ENCODE measurements at places on chromosomes 7 and 10. TPM values are rescaled to one million over a fixed set of nuclear protein-coding genes. Genes with fewer than 3 reads are reported as not detected.

SPDYE11 gene
- not detected for total RNA-seq

NUP42 gene
- 38.2 TPM for total RNA-seq

NRBF2 gene
- total RNA-seq: 24.8 TPM

ARID5B gene
- total RNA-seq: 29.0 TPM

- no peak overlapping the region for H3K4me3 ChIP-seq
- no peak for DNase-seq
- H3K36me3 ChIP-seq: no peaks in the 10 kb centered on the region
- no peaks in the 10 kb centered on the region for H3K27me3 ChIP-seq
These were observed 56.0 kb downstream of the MKLN1 start for GRCh38 chr7:131383417-131384285.

PNLIPRP2 gene
- not detected for total RNA-seq

- no peaks in the 10 kb centered on the region for H3K36me3 ChIP-seq
- no peak overlapping the region for H3K27ac ChIP-seq
- no peak overlapping the region for H3K4me3 ChIP-seq
- no peaks in the 10 kb centered on the region for H3K27me3 ChIP-seq
- DNase-seq: no peak
- no peaks in the 10 kb centered on the region for H3K4me1 ChIP-seq
These were observed 21.3 kb downstream of the SRPK2 start for GRCh38 chr7:105367458-105367857.

SPAM1 gene
- total RNA-seq: not detected

DNA sequence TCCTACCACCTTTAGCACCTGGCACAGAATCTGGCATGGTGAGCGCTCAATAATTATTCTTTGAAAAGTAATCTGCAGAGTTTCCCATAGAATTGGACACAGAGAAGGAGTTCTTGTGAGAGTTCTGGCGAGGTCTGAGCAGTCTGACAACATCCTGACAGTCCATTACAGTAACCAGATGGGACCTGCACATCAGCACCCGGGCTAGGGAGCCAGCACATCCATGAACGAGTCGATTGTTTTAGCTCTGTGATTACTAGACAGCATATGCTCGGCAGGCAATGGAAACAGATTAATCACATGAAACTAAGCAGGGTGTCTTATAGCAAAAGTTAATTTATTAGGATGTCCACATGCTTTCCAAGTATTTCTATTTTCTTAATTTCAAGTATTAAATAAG is 96.7 kb downstream of the SEMA3D start:
- no peak overlapping the region for H3K4me3 ChIP-seq
- H3K36me3 ChIP-seq: no peaks in the 10 kb centered on the region
- no peak overlapping the region for H3K27ac ChIP-seq
- no peaks in the 10 kb centered on the region for H3K27me3 ChIP-seq
- peaks cover 55% of the 10 kb centered on the region for H3K4me1 ChIP-seq

ATP6V0A4 gene
- total RNA-seq: not detected

- H3K27me3 ChIP-seq: no peaks in the 10 kb centered on the region
- H3K27ac ChIP-seq: no peak overlapping the region
- no peak for DNase-seq
- peaks cover 39% of the 10 kb centered on the region for H3K4me1 ChIP-seq
- H3K4me3 ChIP-seq: peak overlapping the region; percentile 64
- H3K36me3 ChIP-seq: no peaks in the 10 kb centered on the region
These were observed 95.8 kb upstream of the AGBL3 start for GRCh38 chr7:134890246-134891240.

DNA sequence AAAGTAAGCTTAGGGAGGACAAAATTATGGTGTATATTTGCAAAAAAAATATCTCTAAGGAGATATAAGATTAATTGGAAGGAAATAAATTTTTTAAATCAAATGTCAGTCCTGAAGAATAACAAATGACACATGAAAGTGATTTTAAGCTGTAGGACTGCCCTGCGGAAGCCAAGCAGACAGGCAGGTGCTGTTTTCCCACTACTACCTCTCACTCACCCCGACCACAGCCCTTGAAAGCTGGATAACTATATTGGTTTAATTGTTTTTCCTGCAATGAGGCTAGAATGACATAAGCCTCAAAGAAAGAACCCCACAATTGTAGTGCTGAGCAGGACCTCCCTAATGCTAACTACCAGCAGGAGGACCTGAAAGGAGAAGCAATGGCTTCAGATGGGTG is 68.6 kb upstream of the VIPR2 start:
- no peaks in the 10 kb centered on the region for H3K4me1 ChIP-seq
- no peaks in the 10 kb centered on the region for H3K36me3 ChIP-seq
- no peak overlapping the region for H3K27ac ChIP-seq

LZTS2 gene
- total RNA-seq: 59.9 TPM

GRCh38 chr10:23344241-23344841 is at the start of gene C10orf67:
Gene C10orf67, minus strand, starts transcription at chr10:23344797. Its CDS starts 23 bp downstream, at chr10:23344774.
- H3K36me3 ChIP-seq: no peaks in the 10 kb centered on the region
- DNase-seq: peak; percentile 81
- H3K27ac ChIP-seq: peak within 1 kb of the TSS; percentile 79

GRCh38 chr10:24847112-24848070 is 105.0 kb downstream of the PRTFDC1 start:
- no peaks in the 10 kb centered on the region for H3K27me3 ChIP-seq
- H3K4me1 ChIP-seq: peaks cover 48% of the 10 kb centered on the region
- no peak for DNase-seq
- no peak overlapping the region for H3K4me3 ChIP-seq

GRCh38 chr10:91709394-91709798 is 76.5 kb upstream of the PPP1R3C start:
- peak; percentile 49 for DNase-seq
- no peak overlapping the region for H3K27ac ChIP-seq
- no peaks in the 10 kb centered on the region for H3K36me3 ChIP-seq
- no peak overlapping the region for H3K4me3 ChIP-seq
- peaks cover 22% of the 10 kb centered on the region for H3K4me1 ChIP-seq

- peaks cover 15% of the 10 kb centered on the region for H3K36me3 ChIP-seq
- peak overlapping the region; percentile 97 for H3K27ac ChIP-seq
- no peak for DNase-seq
- no peaks in the 10 kb centered on the region for H3K27me3 ChIP-seq
- no peak overlapping the region for H3K4me3 ChIP-seq
These were observed 2.2 kb upstream of the INSIG1 start for GRCh38 chr7:155295511-155295910.

GRCh38 chr7:139913021-139913844 is 84.2 kb downstream of the TBXAS1 start:
- no peak overlapping the region for H3K4me3 ChIP-seq
- no peaks in the 10 kb centered on the region for H3K4me1 ChIP-seq
- H3K36me3 ChIP-seq: no peaks in the 10 kb centered on the region
- DNase-seq: no peak
- no peak overlapping the region for H3K27ac ChIP-seq
- H3K27me3 ChIP-seq: peaks cover 3% of the 10 kb centered on the region

- H3K4me3 ChIP-seq: no peak overlapping the region
- peaks cover 9% of the 10 kb centered on the region for H3K27me3 ChIP-seq
- no peaks in the 10 kb centered on the region for H3K36me3 ChIP-seq
- H3K4me1 ChIP-seq: no peaks in the 10 kb centered on the region
- DNase-seq: no peak
These were observed 77.3 kb upstream of the SEPHS1 start for GRCh38 chr10:13425397-13425796.

- no peak overlapping the region for H3K27ac ChIP-seq
- H3K36me3 ChIP-seq: no peaks in the 10 kb centered on the region
- H3K27me3 ChIP-seq: peaks cover 13% of the 10 kb centered on the region
- DNase-seq: no peak
These were observed 128.2 kb upstream of the SDK1 start for GRCh38 chr7:3172768-3173280.

DNA sequence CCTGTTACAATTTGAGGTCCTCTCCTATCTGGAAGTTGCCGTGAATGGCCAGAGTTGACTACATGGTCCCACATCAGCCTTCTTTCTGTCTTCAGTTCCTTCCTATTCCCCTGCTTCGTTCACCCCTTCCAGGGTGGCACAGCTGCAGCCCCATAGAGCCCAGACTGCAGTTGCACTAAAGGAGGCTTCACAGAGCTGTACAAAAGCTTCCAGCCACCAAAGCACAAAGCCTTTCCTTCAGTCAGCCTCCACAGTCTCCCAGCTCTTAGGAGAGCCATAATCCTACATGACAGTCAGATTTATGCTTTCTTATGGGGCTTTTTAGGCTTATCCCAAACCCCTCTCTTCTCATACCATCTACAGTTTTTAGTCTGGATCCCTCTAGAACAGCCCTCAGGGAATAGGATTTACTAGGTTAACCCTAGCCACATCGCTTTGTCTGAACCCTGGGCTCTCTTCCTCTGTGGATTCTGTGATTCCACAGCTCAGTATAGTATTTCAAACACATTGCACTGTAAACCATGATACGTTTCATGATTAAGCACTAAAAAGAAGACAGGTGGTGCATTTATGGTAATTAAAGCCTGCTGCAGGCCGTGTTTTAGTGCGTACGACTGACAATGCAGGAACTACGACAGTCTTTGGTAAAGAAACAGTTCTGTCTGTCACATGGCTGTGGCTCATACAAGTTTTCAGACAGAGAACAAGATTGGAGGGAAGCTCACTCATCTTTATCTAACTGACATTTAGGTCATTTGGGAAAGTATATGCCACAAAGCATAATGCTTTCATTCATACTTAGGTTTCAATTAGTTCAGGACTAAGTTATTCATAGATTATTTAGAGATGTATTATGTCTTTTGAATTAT is 208.3 kb upstream of the KMT2E start:
- no peak overlapping the region for H3K4me3 ChIP-seq
- no peak for DNase-seq
- H3K27ac ChIP-seq: no peak overlapping the region
- H3K4me1 ChIP-seq: no peaks in the 10 kb centered on the region
- peaks cover 57% of the 10 kb centered on the region for H3K27me3 ChIP-seq
- H3K36me3 ChIP-seq: no peaks in the 10 kb centered on the region

GRCh38 chr10:109450702-109451101 is 472.6 kb downstream of the XPNPEP1 start:
- peaks cover 42% of the 10 kb centered on the region for H3K4me1 ChIP-seq
- H3K36me3 ChIP-seq: no peaks in the 10 kb centered on the region
- no peak overlapping the region for H3K27ac ChIP-seq
- no peak overlapping the region for H3K4me3 ChIP-seq

DNA sequence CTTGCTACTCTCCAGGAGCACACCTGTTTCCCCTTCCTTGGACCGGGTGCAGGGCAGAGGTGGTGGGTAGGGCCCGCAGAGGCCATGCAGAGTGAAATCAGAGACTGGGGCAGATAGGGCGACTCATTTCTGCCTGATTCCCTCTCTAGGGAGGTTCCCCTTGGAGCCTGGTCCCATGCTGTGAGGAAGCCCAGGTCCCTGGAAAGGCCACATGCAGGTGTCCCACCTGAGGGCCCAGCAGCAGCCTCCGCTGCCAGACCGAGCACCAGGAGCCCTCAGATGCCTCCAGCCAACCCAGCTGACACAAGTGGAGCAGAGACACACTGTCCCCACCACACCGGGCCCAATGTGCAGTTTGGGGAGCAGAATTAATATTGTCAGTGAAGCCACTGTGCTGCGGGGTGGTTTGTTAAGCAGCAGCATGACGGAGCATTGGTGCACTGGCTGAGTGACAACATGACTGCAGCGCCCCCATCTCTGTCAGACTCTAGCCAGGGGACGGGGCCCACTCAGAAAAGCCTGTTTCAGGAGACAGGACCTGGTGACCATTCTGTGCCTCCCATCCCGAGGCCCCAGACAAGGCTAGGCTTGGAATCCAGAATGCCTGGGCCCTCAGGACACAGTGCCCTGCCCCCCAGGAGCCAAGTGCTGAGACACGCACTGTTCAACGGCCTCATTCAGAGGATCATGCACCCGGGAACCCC is 30.4 kb upstream of the RET start:
- no peak for DNase-seq
- H3K27me3 ChIP-seq: no peaks in the 10 kb centered on the region
- H3K4me1 ChIP-seq: peaks cover 41% of the 10 kb centered on the region
- H3K36me3 ChIP-seq: no peaks in the 10 kb centered on the region
- no peak overlapping the region for H3K4me3 ChIP-seq

- DNase-seq: peak; percentile 86
- no peaks in the 10 kb centered on the region for H3K4me1 ChIP-seq
- no peaks in the 10 kb centered on the region for H3K36me3 ChIP-seq
- H3K27me3 ChIP-seq: no peaks in the 10 kb centered on the region
- no peak overlapping the region for H3K27ac ChIP-seq
- H3K4me3 ChIP-seq: no peak overlapping the region
These were observed 2.2 kb downstream of the CYP17A1 start for GRCh38 chr10:102835007-102835482.

DNA sequence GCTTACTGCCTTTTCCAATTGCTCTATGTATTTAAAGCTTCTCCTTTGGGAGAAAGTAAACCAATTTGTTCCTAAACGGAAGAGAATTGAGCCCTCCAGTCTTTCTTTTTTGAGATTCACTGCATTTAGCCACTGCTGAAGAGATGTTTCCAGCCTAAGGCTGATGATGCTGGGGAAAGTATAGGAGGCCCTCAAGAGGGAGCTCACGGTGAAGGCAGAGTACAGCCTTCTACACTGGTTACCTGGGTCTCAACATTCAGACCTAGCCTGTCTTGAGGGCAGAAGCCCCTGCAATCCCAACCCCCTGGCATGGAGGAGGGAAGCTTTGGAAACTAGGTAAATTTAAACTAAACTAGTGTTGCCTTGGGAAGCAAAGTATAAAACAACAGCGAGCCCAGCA is 316.7 kb upstream of the TPK1 start:
- no peaks in the 10 kb centered on the region for H3K27me3 ChIP-seq
- H3K4me1 ChIP-seq: peaks cover 6% of the 10 kb centered on the region
- H3K4me3 ChIP-seq: no peak overlapping the region
- H3K27ac ChIP-seq: no peak overlapping the region
- DNase-seq: no peak
- H3K36me3 ChIP-seq: no peaks in the 10 kb centered on the region

GRCh38 chr7:105153531-105153930 is 139.5 kb downstream of the KMT2E start:
- H3K4me1 ChIP-seq: peaks cover 11% of the 10 kb centered on the region
- H3K27me3 ChIP-seq: no peaks in the 10 kb centered on the region
- H3K36me3 ChIP-seq: no peaks in the 10 kb centered on the region
- H3K27ac ChIP-seq: no peak overlapping the region
- no peak for DNase-seq

- peaks cover 8% of the 10 kb centered on the region for H3K27me3 ChIP-seq
- peak overlapping the region; percentile 62 for H3K4me3 ChIP-seq
- DNase-seq: no peak
- peaks cover 10% of the 10 kb centered on the region for H3K4me1 ChIP-seq
These were observed 19.7 kb upstream of the VPS37D start for GRCh38 chr7:73647725-73648592.

GRCh38 chr7:107890493-107890961 is 456 bp upstream of the DLD start:
- peaks cover 17% of the 10 kb centered on the region for H3K36me3 ChIP-seq
- H3K27me3 ChIP-seq: peaks cover 3% of the 10 kb centered on the region
- peak overlapping the region; percentile 91 for H3K27ac ChIP-seq
- H3K4me3 ChIP-seq: peak overlapping the region; percentile 88

Data from A673 (cell line).